ENCODE measurements at places on chromosomes 13 and 19. TPM values are rescaled to one million over a fixed set of nuclear protein-coding genes. Genes with fewer than 3 reads are reported as not detected.

DNA sequence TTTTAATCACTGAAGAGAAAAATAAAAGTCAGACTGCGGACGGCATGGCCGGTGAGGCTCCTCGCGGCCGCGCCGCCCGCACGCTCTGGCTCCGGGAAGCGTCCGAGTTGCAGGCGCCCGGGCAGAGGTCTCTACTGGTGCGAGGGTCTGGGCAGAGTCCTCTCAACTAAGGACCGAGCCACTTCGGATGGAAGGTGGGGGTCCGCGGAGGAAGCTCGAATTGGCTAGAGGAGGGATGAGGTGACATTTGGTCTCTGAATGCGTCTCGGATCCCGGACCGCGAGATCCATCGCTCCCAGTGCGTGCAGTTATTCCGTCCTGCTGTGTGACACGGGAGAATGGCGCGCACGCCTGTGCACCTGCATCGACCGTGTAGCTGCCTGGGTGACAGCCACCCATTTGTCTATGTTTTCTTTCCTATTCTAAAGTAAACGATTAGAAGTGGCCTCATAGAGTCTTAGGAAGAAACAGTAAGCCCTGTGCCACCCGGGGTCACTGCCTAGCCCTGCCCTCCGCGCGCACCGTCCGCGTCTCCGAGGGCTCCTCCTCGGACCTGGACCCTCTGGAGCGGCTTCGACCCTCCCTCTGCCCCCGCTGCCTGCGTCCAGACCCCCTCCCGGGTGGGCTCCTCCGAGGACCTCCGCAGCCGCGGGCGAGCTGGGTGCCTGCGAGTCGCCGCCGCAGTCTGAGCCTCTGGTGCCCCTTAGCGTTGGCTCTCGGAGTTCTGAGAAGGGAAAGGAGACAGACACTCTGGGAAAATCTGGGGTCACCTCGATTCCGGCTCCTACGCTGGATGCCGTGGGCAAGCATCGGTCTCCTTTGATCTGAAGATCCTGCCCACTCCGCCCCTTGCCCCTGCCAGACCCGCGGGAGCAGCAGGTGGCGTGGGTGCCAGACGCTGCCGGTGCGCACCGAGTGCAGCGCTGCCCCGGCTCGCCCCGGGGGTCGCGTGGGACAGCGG, 347.4 kb downstream of the LIG4 start:
- no peak for DNase-seq

GRCh38 chr13:106132216-106132615, 403.2 kb downstream of the EFNB2 start:
- no peak for DNase-seq

GRCh38 chr13:40466272-40466671, 200.2 kb downstream of the FOXO1 start:
- DNase-seq, result no peak

DNA sequence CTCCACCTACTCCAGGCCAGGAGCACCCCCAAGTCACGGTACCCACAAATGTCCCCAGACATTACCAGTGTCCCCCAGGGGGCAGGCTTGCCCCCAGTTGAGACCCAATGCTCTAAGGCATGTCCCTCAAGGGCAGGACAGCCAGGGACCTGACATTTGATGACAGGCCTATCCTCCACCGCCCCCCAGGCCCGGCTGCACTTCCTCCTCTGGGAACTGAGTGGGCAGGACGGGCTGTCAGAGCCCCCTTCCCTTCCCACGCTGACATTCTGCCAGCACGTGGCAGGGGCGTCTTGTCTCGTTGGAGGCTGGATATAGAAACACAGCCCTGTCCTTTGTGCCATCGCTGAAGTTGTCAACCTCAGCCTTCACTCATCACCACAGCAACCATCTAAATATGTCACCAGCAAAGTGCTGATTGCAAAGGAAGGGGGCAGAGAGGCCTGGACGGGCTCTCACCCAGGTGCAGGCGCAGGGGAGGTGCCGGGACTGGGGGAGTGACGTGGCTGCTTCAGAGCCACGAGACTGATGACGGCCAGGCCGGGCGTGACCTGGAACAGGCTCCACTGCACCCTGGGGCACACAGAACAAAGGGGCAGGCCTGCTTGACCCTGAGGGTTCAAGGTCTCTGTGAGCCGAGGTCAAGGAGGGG, 38.4 kb downstream of the GNG7 start:
- DNase-seq, result no peak

- no peak for DNase-seq
These were observed 84.1 kb downstream of the MIPEP start for GRCh38 chr13:23805122-23805521.

Gene IGFL3
- total RNA-seq, result not detected

Gene DKKL1
- total RNA-seq, result not detected

Gene PDE4A
- 74.9 TPM for total RNA-seq

- no peak for DNase-seq
These were observed 25.8 kb downstream of the CACNG6 start for GRCh38 chr19:54017261-54017660.

Gene MAST1
- total RNA-seq, result 0.67 TPM

GRCh38 chr19:16258440-16258903, 60.8 kb downstream of the AP1M1 start:
- DNase-seq, result no peak

DNA sequence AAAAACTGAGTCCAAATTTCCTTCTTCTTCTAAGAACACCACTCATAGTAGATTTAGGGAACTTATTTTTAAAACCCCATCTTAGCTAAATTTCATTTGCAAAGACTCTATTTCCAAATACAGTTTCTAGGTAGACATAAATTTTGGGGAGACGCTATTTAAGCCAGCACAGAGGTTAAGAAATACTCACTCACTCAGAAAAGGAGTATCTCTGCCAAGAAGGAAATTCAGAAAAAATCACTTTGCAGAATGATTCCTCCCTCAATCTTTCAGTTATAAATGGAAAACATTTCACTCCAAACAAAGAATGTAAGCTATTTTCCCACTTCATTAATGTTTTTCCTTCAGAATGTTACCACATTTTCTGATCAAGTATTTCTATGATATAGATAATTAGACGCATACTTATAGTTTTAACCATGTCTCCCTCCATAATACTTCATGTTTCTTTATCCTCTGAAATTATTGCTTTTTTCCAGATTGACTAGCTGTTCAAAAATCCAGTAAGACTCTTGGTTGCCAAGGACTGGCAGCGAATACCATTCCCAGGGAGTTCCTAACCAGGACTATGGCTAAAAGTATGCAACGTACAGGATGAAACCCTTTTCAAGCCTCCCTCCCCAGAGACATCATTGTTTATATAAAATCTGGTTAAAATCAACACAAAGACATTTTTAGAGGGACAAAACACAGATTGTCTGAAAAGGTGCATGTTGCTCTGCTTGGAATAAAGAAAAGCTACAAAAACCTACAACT, 52.5 kb upstream of the RXFP2 start:
- no peak for DNase-seq

DNA sequence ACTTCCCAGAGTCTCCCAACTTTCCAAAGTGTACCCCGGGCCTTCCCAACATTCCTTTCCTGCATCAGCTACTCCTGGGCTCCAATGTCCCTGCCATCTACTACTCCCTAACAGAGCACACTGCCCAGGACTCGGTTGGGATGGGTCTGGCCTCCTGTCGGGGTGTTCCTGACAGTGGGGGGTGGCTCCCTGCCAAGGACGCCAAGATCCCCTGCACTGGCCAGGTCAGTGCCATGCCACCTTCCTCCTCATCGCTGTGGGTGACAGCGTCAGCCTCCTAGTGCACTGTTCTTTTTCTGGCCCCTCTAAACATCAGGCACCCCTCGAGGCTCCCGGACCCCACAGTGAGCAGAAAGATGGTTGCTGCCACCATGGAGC, 13.8 kb downstream of the EPS15L1 start:
- no peak for DNase-seq

GRCh38 chr13:106182404-106182803, 353.1 kb downstream of the EFNB2 start:
- no peak for DNase-seq

GRCh38 chr19:34712395-34713261, 21.4 kb upstream of the ZNF181 start:
- DNase-seq, result peak; percentile 66

GRCh38 chr19:703651-704446, 4.9 kb upstream of the PALM start:
- DNase-seq, result peak; percentile 81

Gene GRIN2D
- 0.09 TPM for total RNA-seq

DNA sequence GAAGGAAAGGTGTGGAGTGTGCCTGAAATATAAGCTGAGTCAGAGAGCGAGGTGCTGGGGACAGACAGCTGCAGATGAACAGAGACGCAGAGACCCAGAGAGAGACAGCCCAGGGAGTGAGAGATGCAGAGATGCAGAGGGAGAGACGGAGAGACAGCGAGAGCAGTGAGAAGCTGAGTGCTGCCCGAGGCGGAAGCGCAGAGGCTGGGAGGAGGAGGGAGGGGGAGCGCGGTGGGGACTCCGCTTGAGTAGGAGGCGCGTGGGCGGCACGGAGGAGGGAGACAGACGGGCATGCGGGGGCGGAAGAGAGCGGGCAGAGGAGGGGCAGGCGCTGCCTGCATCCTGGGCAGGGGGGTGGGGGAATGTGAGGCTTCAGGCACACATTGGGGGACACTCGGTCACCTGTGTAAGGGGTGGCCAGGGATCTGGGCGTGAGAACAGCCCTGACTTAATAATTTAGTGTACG, 25.7 kb downstream of the SLC8A2 start:
- peak; percentile 71 for DNase-seq

Gene CHAF1A
- total RNA-seq, result 126 TPM

Measured in activated CD8-positive, alpha-beta memory T cell treated with anti-CD3 and anti-CD28 coated beads, Interleukin-2, amount 10 ng/mL, durations not matched to agents 7 days and 5 days (primary cell).